ENCODE measurements at places on chromosomes 7 and 10.

- no peak for DNase-seq
Measured at GRCh38 chr7:44793919-44794318, 2.6 kb upstream of the PPIA start.

- no peak for DNase-seq
Measured at GRCh38 chr10:54758791-54759190, 42.2 kb downstream of the PCDH15 start.

DNA sequence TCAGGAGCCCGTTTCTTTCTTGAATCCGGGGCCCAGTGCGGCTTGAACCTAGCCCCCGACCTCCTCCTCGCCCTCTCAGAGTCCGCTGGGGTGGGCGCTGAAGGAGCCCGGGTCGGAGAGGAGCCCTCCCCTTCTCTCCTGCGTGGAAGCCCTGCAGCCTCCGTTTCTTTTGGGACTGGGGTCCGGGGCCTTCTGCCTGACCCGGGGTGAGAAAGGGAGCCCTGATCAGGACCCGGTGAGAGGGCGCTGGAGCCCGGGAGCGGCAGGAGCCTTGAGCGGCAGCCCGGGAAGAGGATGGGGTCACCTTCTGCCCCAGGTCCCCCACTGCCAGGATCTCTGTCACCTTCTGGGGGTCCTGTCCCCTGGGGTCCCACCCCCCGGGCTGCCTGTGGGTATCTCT lies 162.3 kb downstream of the ZNF33B start:
- no peak for DNase-seq

- no peak for DNase-seq
Measured at GRCh38 chr10:5033061-5033778, 29.6 kb upstream of the AKR1C2 start.

- no peak for DNase-seq
Measured at GRCh38 chr7:81645435-81645834, 124.4 kb downstream of the HGF start.

DNA sequence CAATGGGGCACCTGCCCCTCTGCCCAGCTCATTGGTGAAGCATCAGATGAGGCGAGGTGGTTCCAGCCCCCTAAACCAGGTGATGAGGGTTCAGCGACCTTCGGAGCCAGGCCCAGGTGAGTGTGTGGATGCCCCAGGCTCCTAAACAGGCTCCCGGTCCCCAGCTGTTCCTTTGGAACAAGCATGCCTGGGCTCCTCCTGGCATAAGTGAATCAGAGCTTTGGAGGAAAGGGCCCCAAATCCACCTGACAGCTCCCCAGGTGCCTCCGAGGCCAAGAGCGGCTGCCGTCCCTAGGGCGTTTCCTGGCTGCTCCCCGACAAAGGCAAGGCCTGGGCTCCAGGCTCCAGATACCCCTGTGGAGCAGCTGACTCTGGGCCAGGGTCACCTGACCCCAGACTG lies 61.3 kb downstream of the YKT6 start:
- DNase-seq = no peak

DNA sequence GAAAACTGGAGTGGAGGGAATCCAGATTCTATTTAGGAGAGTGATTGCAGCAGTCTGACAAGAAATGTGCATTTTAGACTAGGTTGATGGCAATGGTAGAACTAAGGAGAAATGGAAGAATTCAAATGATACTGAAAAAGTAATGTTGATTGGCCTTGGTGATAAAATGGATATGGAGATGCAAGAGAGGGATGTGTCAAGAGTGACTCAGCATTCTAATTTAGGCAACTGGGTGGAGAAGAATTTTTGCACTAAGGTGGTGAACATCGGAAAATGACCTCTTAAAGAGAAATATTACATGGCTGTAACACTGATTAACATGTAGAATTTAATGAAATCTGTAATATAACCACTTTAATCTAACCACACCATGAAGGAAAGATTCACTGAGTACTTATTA lies 806.5 kb downstream of the PHTF2 start:
- no peak for DNase-seq

DNA sequence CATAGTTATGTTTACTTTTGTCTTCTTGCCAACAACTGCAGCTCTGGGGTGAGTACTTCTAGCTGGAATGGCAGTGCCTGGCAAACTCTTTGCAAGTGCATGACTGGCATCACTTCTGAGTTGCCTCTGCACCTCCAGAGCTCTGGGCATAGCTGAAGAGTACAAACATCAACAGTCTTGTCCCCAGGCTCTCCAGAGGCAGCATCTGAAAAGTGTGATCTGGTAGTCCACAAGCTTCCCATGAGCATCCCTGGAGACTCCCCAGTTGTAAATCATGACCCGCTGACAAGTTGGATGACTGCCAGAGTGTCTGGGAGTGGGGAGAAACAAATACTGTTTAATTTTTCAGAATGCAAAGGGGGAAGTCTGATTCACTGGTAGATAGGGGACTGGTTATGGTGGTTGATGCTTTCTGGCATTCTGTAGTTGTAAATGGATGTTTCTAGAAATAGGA lies 138.9 kb upstream of the CDK13 start:
- peak; percentile 52 for DNase-seq

GRCh38 chr7:83640240-83640639 lies 8.7 kb downstream of the SEMA3E start:
- no peak for DNase-seq

DNA sequence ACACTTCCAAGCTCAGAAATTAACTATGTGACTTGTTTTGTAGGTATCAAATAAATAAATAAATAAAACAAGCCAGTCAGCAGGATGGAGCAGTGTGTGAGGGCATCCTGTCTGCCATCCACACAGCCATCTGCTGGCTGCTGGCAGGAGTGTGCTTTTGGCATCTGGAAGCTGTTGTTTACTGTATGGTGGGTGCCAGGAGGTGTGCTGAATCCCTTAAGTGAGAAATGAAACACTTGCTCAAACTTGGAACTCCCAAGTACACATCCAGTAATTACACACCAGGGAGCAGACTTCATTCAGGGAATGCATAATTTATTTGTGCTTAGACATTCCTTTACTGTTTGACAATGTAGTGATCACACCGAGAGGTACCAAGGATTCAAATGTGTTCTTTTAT lies 16.9 kb upstream of the TAX1BP1 start:
- DNase-seq = peak; percentile 13

GRCh38 chr7:49778731-49779270 lies 5.4 kb downstream of the VWC2 start:
- DNase-seq = no peak

DNA sequence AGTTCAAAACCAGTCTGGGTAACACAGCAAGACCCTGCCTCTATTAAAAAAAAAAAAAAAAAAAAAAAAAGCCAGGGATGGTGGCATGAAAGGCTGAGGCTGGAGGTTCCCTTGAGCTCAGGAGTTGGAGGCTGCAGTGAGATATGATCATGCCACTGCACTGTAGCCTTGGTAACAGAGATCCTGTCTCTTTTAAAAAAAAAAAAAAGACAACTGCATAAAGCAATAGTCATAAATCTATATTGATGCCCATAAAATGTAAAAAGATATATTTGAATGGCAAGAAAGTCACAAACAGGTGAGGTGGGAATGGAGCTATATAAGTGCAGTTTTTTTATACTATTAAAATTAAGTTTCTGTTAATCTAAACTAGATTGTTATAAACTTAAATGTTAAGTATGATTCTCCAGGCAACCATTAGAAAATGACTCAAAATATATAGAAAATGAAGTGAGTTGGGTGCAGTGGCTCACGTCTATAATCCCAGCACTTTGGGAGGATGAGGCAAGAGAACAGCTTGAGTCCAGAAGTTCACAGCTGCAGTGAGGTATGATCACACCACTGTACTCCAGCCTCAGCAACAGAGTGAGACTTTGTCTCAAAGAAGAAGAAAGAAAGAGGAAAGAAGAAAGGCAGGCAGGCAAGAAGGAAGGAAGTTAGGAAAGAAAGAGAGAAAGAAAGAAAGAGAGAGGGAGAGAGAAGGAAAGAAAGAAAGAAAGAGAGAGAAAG lies 13.4 kb upstream of the HNRNPH3 start:
- no peak for DNase-seq

DNA sequence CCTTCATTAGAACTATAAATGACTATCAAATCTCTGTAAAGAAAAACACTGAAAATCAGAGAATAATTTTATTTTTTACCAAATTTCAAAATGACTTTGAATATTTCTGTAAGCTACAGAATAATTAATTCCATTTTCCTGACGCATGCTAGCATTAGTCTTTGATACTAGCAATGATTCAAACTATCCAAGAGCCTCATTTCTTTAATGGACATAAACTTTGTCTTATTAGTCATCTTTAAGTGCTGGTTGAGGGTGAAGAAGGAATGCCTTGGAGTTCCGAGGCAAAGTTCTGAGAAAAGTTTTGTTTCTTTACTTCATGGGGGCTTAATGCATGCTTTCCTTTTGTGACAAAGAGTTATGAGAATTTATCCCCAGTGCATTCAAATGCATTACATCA lies 137.3 kb downstream of the AGMO start:
- DNase-seq = no peak

DNA sequence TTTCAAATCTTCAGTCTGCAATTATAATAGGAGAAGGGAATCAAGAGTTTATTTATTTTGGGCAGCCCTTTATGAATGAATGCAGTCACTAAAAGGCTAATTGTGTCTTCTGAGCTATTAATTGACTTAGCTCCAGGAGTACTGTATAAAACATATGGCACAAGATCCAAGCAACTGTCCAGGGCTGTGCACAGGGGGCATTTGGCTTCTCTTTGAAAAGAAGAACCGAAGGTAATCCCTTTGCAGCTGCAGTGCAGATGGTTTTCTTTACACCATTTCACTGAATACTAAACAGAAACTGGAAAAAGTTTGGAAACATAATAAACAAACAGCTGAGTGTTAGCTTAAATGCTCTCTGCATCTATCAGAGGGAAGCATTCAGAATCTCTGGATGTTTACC lies 282.6 kb upstream of the LRRN3 start:
- DNase-seq = no peak

GRCh38 chr7:81839708-81840369 lies 70.0 kb upstream of the HGF start:
- no peak for DNase-seq

- no peak for DNase-seq
Measured at GRCh38 chr10:124946945-124947344, 5.0 kb downstream of the ZRANB1 start.

DNA sequence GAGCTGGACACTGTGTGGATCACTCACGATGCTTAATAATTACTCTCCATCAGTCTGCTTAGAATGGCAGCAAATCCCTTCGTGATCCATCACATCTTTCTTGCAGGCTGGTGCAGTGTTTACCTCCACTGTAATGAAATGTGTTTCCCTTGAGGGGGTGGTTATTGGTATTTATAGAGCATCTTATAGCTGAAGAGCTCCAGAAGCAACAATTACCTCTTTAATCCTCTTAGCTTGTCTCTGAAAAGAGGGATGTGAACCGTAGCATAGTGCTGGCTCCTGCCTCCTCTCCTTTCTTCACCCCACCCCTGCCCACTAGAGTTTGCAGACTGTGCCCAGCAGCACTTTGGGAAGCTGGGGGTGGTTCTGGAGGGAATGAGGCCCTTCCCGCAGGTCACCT lies 132.6 kb downstream of the CAMK1D start:
- DNase-seq = peak; percentile 82

DNA sequence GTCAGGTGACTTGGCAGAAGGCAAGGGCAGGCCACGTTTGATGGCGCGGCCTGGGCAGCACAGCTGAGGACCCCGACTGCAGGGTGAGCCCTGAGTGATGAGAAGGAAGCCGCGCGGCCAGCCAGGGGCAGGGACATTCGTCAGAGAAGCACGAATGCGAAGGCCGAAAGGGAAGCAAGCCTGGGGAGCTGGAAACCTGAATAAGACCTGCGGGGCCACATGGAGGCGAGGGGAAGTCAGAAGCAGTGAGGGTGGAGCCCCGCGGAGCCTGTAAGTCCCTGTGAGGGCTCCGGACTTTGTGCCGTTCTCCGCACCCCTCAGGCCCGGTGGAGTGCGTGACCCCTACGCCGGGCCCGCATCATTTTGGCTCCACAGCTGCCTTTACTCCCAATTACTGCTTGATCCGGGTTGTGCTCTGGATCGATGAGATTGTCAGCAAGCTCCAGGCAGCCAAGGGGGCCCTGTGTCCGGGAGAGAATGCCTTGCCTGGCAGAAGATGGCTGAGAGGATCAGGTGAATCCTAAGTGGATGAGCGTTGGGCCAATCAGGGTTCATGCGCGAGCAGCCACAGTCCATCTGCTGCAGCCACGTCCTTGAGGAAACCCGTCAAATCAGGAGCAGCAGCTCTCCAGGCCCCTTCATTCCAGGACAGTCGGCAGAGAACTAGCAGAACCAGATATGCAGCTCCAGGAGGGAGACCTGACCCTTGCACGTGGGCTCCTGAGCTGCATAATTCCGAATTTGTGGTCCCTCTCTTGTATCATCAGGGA lies 293.3 kb upstream of the SHH start:
- no peak for DNase-seq

GRCh38 chr10:104170610-104171254 lies 48.8 kb downstream of the SFR1 start:
- DNase-seq = no peak

DNA sequence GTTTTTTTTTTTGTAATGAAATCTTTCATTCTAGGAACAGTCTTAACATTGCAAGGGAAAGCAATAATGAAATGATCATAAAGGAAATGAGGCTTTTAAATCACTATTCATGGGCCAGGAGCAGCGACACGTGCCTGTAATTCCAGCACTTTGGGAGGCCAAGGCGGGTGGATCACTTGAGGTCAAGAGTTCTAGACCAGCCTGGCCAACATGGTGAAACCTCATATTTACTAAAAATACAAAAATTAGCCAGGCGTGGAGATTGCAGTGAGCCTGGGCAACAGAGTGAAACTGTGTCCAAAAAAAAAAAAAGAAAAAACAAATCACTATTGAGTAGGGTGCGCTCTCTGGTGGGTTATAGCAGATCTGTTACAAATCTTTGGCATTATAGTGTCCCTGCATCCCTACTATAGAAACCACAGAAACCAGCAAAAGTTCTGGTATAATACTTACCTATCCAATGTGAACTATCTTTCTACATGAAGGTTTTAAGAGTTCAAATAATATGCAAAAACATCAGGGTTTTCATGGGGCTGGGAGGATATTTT lies 72.1 kb downstream of the GLI3 start:
- DNase-seq = no peak

GRCh38 chr7:94654783-94655125 lies 1.2 kb downstream of the SGCE start:
- peak; percentile 85 for DNase-seq
